ENCODE measurements at places on chromosomes 2 and 18.

GRCh38 chr2:128026448-128027277, 1.2 kb downstream of the SAP130 start:
- peak; percentile 26 for DNase-seq

GRCh38 chr2:229768235-229768634, 53.9 kb upstream of the DNER start:
- no peak for DNase-seq

- peak; percentile 76 for DNase-seq
Observed at GRCh38 chr2:68357605-68358337, 7.3 kb upstream of the PLEK start.

- DNase-seq, result no peak
Observed at GRCh38 chr2:135650721-135651120, 90.9 kb upstream of the UBXN4 start.

DNA sequence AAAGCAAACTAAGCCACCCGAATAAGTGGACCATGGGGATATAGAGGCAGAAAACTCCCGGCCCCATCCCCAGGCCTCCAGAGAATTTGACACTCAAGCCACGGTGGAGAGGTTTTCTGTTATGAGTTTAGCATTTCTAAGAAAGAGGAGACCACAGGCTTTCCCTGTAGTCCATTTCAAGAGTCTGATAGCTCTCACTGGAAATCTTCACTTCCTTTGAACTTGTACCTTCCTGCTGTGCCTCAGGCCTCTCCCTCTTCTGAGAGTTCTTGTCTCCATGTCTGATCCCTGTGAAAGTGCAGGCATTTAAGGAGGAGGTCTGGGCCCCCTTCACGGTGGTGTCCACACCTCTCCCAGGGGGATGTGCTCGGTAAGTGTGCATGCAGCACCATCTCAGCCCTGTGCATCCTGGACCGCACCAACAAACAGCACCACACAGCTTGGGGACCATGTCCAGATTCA, 113.7 kb downstream of the BCL2 start:
- no peak for DNase-seq

- peak; percentile 36 for DNase-seq
Observed at GRCh38 chr18:33470216-33470615, 29.7 kb upstream of the CCDC178 start.

- peak; percentile 85 for DNase-seq
Observed at GRCh38 chr2:169808221-169808620, 9.6 kb downstream of the SSB start.

GRCh38 chr2:220648628-220649027, 923.5 kb downstream of the EPHA4 start:
- DNase-seq, result no peak

DNA sequence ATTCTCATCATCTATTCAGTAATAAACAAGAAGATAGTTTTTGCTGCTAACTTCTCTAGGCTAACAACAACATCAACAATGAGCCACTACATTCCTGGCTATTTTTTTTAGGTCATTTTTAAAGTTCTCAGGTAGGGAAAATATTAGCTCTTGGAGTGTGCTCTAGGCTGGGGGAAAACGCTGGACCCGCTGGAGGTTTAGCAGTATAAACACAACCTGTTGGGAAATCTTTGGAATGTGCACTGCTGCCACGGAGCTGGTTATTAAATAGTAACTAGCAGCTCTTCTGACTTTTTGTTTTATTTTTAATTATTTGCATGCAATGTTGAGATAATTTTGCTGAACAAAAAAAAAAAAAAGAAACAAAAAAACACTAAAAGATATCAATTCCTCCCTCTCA, 892.1 kb upstream of the ACVR2A start:
- DNase-seq, result peak; percentile 38

DNA sequence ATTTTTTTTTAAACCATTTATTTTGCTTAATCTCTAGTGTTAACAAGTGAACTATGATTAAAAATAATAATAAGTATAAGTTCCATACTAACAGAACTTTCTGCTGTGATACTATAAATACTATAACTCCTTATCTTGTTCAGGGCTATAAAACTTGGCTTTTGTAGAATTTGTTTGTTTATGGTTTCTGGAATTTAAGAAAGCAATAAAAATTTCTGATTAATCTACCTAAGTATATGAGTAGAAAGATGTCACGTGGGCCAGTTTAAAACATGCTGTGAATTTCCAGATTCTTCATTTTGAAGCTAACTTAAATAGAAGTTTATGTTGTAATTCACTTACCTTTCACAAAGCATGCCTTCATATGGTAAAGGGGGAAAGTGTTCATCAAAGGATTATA, 1236.3 kb upstream of the ACVR2A start:
- DNase-seq, result no peak

- peak; percentile 14 for DNase-seq
Observed at GRCh38 chr2:10073706-10074105, 6.5 kb downstream of the CYS1 start.

DNA sequence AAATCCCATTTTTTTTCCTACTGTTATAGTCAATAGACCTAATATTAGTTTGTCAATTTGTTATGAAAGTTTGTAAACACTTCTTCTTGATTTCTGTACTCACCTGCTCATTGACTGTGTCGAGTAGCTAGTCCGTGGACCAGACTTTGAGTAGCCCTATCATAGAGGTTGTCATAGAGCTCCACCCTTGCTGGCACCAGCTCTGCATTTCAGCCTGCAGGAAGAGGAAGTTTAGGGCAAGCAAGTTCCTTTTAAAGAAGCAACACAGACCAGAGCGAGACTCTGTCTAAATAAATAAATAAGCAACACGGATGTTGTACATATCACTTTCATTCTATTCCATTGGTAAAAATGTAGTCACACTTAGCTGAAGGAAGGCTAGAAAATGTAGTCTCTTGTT, 74.0 kb downstream of the MCFD2 start:
- DNase-seq, result peak; percentile 15

GRCh38 chr2:67613227-67613626, 216.1 kb downstream of the ETAA1 start:
- DNase-seq, result no peak

GRCh38 chr2:224523626-224524577, 61.3 kb downstream of the CUL3 start:
- peak; percentile 67 for DNase-seq

- DNase-seq, result peak; percentile 33
Observed at GRCh38 chr2:231696004-231696367, 12.3 kb upstream of the PTMA start.

DNA sequence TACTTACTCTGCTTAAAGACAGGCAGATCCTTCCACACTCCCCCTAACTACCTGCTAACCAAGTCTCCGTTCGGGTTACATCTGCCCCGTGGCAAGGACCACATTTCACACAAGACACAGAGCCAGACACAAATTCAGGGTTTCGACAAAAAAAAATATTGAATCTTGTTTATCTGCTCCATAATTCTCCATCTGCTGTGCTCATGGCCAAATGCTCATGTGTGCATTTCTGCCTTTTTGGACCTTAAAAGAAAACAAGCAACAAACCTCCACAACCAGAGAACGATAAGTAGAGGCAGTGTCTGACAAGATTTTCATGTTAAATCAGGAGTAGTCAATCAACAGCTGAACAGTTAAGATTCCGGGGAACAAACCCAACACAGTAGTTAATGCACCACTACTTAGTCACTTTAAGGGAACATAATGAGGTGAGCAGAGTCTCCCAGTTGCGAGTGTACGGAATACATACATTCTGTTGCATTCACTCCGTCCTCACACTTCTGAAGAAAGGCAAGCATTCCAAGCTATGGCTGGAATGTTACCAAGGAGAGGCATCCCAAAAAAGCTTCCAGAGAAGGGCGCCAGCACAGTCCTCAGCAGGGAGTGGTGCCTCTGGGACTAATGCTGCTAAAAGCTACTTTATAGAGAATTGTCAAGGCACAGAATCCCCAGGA, 121.0 kb downstream of the ANKRD44 start:
- no peak for DNase-seq

- DNase-seq, result no peak
Observed at GRCh38 chr2:191597186-191597751, 80.7 kb upstream of the NABP1 start.

DNA sequence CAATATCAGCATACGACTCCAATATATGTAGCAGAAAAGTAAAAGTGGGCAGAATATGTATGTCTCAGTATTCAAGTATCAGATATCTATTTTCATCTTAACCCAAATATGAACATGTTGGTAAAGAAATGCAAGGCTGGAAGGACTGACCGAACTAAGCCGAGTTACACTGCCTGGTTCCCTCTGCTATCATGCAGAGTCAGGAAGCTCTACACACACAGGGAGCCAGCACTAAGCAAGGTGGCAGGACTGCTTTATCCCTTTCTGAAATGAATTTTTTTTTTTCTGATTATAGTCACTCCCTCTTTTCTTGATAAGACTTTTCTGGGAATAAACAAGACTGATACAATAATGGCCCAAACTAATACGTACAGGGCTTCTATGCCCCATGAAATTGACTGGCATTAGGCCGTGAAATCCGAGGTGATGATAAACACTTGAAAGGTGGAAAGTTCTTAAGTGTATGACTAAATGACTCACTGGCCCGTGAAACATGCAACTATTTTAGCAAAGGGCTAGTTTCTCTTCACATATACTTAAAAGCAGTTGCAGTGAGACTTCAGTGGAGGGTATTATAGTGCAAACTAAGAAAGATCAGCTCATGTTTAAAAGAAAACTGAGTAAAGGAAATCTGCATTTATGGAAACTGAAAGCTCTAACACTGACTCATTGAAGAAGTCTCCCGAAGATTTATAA, 14.9 kb downstream of the DPP4 start:
- peak; percentile 44 for DNase-seq

DNA sequence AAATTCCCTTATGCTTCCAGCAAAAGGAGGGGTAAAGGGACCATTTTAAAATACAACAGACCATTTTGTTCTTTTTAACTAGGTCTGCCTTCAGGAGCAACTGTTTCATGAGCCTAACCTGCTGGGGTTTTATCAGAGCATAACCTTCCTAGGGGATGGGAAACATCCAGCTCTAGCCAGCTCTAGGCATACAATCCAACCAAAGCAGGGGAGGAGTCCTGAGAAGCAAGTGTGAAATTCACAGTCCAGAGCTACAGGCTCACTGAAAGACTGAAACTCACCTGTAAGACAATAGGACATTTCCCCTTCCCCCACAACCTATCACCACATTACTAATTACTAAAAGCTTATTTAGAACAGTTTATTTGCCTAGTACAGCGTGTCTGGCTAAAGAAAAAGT, 1296.6 kb upstream of the DDX18 start:
- no peak for DNase-seq

- peak; percentile 75 for DNase-seq
Observed at GRCh38 chr18:58624011-58624410, 4.9 kb downstream of the ALPK2 start.

DNA sequence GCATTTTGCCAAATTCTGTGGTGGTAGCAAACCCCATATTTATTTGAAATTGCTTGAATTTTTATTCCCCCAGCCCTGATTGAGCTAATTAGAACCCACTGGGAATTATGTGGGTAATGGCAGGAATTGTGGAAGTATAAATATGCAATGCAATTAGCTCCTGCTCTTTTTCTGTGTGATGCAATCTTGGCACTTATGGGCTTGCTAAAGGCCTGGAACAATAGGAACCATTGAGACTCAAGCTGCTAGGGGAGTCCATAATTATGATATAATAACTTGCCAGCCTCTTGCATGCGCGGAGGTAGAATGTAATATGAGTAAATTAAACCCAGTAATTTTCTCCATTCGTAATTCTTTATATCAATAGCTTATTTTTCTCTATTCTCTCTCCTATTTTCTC, 267.6 kb upstream of the THSD7B start:
- DNase-seq, result no peak

DNA sequence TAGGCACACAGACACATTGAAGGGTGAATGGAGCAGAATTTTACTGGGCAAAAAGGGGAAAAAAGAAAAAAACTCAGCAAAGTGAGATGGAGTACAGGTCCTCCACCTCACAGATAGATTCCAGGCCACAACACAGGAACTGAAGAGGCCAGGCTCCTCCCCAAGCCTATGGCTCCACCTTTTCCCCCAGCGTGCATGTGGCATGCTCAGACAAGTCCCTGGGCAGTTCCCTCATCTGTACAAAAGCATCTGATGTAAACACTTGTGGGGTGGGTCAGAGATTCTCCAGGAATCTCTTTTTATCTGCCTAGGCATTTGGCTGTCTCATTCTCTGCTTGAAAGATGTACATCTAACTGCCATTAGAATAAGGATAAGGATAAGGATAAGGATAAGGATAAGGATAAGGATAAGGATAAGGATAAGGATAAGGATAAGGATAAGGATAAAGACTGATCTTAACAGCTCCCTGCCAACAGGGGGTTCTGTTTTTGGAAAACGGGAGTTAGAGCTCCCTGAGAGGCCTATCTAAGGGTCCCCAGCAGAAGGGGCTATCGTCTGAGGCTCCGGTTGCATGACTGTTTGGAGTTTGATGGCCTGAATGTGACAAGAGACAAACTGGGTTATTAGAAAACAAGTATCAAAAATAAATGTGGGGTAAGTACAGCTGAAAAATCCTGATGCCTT, 17.2 kb upstream of the ASXL3 start:
- DNase-seq, result peak; percentile 70

GRCh38 chr2:118269408-118270051, 181.3 kb downstream of the INSIG2 start:
- no peak for DNase-seq

GRCh38 chr2:144004742-144005141, 515.2 kb downstream of the ZEB2 start:
- no peak for DNase-seq

GRCh38 chr2:216932863-216933548, 73.1 kb upstream of the TNP1 start:
- no peak for DNase-seq

DNA sequence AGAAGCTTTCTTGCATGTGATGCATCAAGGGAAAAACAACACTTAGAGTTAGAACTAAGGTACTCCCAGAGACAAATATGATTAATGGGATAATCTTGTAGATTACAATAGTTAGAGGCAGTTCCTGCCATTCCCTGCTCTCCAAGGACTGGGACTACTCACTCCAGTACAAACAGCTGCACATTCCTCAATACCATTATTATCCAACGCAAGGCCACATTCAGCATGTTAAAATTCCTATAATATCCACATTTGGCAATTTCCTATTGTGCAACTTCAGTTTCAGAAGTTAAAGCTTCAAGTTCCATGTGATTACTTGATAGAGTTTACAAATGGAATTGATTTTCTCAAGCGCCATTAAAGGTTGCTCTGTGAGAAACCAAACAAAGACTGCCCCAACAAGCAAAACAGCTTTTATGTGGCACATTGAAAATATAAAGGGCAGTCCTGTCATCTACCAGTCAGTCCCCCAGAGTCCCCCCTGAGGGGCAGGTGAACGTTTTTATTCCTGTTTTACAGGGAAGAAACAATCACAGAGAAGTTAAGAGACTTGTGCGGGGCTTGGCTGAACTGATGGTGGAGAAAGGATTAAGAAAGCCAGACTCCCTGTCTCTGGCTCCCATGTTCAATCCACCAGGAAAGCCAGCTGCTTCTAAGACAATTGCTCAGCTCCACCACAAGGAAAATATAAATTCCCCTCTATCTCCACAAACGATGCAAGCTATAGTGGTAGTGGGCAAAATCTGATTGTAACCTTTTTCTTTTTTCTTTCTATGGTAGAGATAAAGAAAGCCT, 72.6 kb downstream of the TXNL1 start:
- DNase-seq, result peak; percentile 65

DNA sequence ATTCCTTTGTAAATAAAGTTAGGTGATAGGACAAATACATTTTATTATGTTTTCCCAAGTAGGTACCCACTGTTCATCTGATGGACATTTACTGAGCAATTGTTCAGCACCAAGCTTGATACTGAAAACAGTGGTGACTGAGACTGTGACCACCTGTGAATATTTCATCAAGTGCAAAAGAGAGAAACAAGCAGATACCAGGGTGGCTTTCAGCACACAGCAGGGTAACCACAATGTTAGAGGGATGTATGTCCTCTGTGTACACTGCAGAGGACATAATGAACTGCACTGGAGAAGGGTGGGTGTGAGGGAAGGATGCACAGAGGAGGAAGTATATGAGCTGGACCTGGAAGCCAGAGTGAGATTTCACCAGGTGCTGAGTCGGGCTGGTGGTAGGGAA, 411.8 kb downstream of the RAD51AP2 start:
- no peak for DNase-seq
